Stimulated activated CD8-positive, alpha-beta memory T cell treated with anti-CD3 and anti-CD28 coated beads, Interleukin-7, amount 100 ng/mL, for 24 hours (primary cell): ENCODE measurements at places on chromosomes 3 and 15.

- DNase-seq, result no peak
These were observed 212.2 kb upstream of the PROK2 start for GRCh38 chr3:71997066-71997653.

DNA sequence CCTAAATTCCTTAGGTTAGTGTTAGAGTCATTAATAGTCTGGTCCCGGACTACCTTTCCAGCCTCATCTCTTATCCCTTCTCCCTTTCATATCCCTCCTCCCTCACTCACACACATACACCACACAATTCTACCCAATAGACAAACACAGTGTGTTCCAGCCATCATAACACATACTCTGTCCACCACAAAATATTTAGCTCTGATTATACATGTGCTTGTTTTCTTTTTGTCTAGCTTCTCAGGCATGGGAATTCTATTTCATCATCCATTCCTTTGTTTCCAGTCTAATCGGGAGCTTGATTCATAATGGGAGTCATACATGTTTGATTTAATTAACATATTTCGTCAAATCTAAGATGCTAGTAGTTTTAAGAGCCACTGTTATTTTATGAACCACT is 161.8 kb upstream of the BFSP2 start:
- no peak for DNase-seq

DNA sequence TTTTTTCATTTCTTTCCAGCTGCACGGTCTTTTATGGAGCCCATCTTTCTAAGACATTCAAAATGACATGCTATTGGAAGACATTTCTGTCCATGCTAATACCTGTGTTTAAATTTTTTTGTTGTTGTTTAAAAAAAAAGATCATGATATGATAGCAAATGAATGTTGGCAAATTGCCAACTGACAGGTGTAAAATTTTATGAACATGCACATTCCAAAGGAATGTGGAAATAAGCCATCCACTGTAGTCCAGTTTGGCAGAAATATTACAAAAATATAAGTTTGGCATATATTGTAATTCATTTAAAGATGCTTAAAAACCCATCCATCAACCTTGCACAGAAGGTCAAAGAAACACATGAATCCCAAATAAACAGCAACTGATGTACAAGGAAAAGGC is 75.6 kb upstream of the WNT5A start:
- no peak for DNase-seq

- no peak for DNase-seq
These were observed 522 bp downstream of the MED12L start for GRCh38 chr3:151085889-151086483.

DNA sequence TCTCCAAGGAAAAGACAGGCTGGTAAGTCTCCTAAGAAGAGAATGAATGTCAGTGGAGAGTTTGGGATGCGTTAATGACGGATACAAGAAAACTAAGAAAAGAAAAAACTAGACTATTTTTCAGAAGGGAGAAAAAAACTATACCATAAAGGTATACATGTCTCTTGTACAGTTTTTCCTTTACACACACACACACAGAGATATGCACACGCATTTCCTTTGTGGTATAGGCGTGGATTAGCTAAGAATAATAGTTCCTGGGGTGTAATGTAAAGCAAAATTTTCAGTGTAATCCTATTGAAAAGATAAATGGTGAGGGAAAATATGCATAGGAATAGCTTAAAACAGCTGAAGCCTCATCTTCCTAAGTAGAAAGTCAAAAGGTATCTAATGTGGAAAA is 36.3 kb downstream of the GABPB1 start:
- DNase-seq, result no peak

- no peak for DNase-seq
These were observed 259.3 kb downstream of the MAGI1 start for GRCh38 chr3:65779390-65779789.

- no peak for DNase-seq
These were observed 1227.3 kb downstream of the ROBO2 start for GRCh38 chr3:78267235-78267634.

GRCh38 chr15:100191161-100191560 is 150.6 kb downstream of the ADAMTS17 start:
- DNase-seq, result no peak

- no peak for DNase-seq
These were observed 85.2 kb downstream of the UBE2E2 start for GRCh38 chr3:23288286-23288685.

GRCh38 chr3:123883701-123884202 is 380 bp downstream of the MYLK start:
- no peak for DNase-seq
